Erythroblast (primary cell): ENCODE measurements at places on chromosomes 2 and 18.

- DNase-seq: no peak
Measured at GRCh38 chr2:227491386-227491785, 19.4 kb downstream of the AGFG1 start.

DNA sequence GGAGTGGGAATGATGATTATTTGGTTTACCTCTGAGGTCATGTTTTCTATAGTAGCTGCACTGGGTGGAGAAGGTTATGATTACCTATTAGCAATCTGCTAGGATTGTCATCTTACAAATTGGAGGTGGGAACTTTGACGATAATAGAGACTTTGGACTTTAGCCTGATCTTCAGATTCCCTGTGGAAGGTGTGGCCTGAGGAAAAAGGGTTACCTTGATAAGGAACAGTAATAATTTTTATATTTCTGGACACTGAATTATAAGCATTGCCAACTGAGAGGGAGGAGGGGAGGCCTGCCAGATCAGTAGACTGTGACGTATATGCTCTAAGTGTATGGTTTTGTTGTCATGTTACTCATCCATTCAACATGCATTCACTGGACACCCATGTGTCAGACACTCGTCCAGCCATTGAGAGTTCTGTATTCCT lies 183.4 kb upstream of the FOSL2 start:
- DNase-seq: no peak

DNA sequence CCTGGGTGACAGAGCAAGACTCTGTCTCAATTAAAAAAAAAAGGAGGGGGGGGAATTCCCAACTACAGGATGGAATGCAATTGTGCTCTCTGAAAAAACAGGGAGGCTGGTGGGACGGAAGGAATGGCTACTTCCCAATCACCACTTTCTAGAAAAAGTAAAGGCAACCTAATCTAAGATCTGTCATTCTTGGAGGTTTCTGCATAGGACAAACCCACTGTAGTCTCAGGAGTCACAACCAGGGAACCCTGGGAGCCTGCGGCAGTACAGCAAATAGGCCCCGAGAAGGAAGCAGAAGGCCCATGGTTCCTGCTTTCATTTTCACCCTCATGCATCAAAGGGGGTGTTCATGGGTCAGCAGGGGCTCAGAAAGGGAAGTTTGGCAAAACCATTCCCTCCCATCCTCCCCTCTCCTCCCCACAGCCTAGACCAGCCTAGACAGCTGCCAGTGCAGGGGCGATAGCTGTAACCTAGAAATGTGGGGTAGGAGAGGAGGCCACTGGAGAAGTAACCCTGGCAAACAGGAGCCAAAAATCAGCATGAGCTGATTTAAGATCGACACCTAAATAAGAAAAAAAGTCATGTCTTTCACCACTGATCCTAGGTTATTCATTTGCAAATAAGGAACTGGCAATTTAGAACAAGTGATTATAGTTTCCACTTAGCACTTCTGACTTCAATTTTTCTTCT lies 48.0 kb downstream of the TRABD2A start:
- no peak for DNase-seq

- no peak for DNase-seq
Measured at GRCh38 chr2:111689941-111690340, 194.1 kb downstream of the ANAPC1 start.

DNA sequence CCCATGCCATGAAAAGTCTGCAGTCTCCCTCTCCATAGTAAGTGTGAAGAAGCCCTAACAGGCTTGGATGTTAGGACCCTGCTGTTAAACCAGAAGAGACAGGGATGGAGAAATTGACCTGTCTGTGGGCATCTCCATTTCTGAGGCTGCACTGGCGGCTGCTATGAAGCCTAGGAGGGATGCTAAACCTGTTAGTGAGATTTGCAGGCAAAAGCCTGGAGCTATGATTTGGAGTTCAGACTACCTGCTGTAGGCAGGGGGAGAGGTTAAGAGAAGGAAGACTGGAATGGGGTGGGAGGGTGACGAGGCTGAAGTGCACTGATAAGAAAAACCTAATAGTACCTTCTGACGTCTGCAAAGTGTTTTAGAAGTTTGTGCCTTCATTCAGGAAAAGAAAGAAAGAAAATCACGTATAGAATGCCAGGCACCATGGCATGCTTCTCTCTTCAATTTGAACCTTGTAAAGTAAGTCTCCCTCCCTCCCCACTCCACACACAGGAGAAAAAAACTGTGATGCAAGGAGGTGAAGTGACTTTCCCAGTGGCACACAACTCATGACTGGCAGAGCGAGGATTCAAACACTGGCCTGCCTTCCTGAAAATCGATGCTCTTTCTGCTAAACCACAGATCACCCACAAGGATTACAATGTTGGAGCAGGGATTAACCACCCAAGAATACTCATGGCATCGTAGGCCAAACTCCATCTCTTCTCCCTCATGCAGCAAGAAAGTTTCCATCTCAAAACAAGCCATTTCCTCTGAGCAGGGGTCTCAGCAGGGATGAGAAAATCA lies 98.5 kb upstream of the PKDCC start:
- DNase-seq: no peak

DNA sequence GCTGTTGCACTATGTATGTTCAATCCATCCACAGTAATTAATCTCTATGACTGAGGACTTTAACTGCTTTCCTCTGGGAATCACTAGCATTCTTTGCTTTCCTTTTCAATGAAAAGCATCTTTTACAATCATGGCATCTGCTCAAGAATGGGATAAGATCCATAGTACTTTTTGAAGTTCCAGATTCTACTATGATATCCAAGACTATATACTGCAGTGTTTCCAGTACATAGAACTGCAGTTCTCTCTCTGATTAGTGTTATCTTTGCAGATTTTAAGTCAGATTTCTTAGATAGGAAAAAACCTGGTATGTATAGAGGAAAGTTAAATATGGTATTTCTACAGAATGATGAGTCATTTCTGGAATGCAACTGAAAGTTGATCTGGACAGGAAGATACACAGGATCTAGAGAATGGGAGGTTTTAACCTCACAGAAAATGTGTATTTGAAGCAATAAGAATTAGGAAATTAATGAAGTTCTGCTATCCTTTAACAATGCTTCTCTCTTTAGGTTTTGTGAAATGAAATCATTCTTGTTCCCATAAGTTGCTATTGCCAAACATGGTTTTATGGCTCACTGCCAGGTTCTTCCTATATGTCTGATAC lies 670.7 kb downstream of the ERBB4 start:
- DNase-seq: no peak

GRCh38 chr2:11701751-11702301 lies 31.8 kb upstream of the NTSR2 start:
- no peak for DNase-seq

DNA sequence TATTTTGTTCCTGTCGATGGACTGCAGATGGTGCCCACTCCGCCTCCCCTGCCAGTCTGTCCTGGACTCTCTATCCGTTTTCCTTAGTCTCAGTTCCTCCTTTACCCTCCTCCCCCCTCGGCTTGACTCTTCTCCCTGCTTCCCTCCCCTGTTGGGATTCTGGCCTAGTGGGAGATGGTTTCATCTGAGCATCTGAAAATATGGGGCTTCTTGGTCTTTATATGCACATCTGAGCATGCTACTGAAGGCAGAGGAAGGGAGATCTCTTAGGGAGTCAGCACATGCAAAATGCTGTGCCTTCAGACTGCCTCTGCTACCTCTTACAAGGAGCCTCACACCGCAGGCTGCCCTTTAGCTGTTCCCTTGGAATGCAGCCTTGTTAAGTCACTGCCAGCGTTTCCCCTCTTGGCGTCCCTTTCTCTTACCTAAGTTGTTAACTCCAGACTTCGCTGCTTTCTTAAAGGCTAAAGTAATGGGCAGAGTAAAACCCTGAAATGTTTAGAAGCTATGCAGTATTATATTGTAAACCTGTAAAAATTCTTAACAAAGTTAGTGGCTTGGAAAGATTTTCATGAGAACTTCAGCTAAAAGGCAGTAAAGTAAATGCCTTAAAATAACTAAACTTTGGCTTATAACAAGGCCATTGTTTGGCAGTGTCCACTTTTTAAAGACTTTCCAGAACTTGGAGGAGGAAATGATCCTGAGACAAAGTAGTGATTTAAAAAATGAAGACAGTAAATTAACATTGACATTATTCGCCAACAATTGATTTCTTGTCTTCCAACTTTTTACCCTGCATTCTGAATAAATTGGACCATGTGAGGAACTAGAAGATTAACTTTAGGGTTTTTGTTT lies 49.8 kb downstream of the LDLRAD4 start:
- no peak for DNase-seq

- DNase-seq: peak; percentile 19
Measured at GRCh38 chr2:161159456-161160225, 587 bp upstream of the TANK start.

GRCh38 chr2:101473911-101474701 lies 806 bp downstream of the RFX8 start:
- no peak for DNase-seq

GRCh38 chr2:157254041-157254440 lies 3.5 kb upstream of the GALNT5 start:
- no peak for DNase-seq

GRCh38 chr2:220662431-220662830 lies 909.7 kb downstream of the EPHA4 start:
- DNase-seq: no peak

- no peak for DNase-seq
Measured at GRCh38 chr18:44516450-44516849, 164.2 kb upstream of the SETBP1 start.

DNA sequence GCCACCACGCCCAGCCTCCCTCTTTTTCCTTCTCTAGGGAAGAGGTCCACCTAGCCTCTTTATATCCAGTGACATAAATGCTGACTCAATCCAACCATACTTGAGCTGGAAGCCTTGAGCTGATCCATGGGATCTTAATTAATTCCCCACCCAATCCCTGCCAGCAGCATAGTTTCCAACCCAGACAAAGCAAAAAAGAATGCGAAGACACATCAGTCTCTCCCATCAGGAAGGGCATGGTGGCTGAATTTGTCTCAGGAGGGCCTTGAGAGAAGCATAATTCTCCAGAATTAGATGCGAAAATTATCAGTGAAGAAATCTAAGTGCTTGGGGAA lies 22.5 kb downstream of the CASP10 start:
- DNase-seq: no peak

DNA sequence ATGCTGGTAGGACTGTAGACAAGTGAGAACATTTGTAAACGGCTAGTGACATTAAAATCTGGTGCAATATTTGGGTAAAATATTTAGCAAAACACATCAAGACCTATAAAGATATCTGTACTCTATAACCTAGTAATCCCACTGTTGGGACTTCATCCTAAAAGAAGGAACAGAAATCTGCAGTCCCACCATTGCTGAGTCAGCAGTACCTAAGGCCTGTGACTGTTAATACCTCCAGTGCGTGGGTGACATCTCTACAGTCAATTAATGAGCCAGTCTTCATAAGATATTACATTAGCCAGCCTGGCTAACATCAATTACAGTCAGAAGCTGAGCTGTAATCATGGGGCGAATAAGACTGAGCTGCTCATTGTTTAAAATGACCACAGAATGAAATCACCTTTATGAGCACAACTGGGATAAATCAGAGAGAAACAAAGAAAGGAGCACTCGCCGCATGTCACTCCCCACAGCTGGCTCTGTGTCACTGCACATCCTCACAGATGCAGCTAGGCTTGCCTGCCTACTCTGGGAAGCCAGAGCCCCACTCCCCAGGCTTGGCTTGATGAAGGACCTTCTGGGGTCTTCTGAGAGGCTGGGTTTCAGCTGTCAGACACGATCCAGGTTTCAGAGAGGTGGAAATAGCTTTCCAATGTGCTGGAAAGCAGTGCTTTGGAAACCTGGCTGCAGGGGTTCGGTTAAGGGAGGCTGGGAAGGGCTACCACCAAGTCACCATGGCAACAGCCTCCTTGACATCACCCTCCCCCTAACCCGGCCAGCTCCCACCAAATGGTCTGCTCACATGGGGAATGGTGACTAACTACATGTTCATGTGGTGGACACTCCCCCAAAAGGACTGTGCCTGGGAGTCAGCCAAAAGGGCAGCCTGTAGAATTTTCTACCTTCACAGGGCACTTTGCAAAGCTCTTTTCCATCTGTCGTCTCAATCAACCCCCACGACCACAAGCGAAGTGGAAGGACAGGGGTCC lies 145.0 kb downstream of the ZBTB7C start:
- DNase-seq: no peak

GRCh38 chr2:120798567-120799247 lies 63.0 kb downstream of the GLI2 start:
- DNase-seq: no peak

DNA sequence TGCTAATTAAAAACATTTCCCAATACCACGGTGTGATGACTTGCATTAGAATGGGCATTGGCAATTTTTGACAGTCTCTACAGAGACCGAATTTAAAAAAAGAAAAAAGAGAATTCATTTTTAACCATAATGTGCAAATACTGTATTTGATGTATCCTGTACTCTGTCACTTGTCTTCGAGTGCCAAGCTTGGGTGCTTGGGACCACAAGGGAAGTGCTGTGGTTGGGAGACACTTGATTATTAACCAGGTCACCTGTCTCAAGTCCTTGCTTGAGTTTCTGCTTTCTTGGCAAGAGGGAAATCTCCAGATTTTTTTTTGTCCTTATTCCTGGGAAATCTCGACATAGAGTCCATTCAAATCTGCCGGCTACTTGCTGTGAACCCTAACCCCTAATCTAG lies 209.0 kb downstream of the MC4R start:
- no peak for DNase-seq
